Stimulated activated CD4-positive, alpha-beta T cell treated with anti-CD3 and anti-CD28 coated beads, Interleukin-15, amount 100 ng/mL, for 1 hour (primary cell): ENCODE measurements at places on chromosomes 2 and 18.

GRCh38 chr2:150495993-150496627 is 8.6 kb upstream of the RND3 start:
- no peak for DNase-seq

GRCh38 chr2:56017784-56018183 is 94.2 kb upstream of the EFEMP1 start:
- no peak for DNase-seq

DNA sequence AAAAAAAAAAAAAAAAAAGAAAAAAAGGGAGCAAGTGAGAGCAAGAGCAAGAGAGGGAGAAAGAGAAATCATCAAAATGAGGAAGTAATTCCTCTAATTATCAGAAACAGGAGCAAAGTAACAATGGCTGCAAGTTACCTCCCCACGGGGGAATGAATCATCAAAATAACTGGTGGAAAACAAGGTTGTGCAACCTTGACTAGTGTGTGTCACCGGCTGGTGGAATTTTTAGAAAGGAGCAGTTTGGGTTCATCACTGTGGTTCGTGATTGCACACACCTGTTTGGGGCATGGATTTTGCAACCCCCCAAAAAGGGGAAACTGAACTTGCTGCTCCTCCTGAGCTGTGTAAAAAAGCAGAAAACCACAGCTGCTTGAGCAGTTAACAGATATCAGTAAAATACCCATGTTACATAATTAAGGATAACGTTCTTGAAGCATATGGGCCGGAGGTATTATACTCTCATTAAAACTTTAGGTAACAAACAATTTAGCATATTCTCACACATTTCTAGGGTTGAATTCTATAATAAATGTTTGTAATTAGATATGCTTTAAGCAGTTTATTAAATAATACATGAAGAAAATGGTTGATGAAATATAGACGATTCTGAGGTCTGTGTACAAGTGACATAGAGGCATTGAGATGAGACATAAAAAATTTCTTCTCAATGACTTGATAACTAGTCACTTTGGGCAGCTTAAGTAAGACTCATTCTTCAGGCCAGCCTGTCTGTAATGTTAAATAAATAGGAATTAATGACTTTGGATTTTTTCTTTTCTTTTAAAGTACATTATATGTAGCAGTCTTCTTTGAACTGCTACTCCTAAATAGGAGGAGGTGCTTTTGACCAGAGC is 184.2 kb upstream of the ZEB2 start:
- no peak for DNase-seq

DNA sequence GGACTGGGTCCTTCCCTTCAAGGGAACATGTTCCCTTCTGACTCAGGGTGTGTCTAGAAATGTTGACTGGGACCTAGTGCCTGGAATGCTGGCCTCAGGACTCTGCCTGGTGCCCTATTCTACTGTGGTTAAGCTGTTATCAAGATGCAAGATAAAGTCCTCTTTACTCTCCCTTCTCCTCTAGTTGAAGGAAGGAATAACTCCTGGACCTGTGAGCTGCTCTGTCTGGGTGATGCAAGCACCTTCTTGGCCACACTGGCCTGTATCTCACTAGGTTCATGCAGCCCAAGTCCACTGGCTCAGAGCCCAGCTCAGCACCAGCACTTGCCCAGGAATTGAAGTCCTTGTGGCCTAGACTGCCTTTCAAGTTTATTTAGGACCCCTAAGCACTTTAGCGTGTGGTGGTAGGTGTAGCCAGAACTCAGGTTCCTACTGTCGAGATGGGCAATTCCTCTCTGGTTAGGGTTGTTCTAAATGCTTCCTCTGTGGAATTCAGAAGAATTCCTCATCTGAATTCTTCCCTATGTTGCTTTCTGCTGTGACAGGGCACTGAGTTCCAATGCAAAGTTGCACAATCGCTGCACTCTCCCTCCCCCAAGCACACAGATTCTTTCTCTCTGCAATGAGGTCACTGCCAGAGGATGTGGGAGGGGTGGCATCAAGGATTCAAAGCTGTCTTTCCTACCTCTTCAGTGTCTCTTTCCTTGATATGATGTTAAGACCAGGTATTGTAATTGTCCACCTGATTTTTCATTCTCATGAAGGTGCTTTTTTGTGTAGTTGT is 54.7 kb downstream of the VWC2L start:
- no peak for DNase-seq

DNA sequence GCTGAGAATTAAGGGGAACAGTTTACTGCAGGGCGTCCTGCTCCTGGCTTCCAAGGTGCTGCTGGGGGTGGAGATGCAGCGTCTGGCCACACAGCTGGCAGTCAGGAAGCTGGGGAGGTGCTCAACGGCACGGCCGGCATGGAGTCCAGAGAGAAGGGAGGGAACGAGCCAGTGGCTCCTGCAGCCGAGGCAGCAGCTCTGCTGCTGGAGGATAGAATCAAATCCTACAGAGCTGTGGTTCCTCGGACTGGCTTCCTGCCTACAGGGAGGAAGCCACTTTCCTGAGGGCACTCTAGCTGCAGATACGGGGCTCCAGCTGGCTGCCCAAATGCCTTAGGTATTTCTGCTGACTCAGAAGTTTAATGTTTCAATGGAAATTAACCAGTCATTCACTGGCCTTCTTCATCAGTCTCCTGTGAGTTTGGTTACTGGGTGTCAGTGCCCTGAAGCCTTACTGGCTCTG is 266.3 kb downstream of the TWIST2 start:
- no peak for DNase-seq

DNA sequence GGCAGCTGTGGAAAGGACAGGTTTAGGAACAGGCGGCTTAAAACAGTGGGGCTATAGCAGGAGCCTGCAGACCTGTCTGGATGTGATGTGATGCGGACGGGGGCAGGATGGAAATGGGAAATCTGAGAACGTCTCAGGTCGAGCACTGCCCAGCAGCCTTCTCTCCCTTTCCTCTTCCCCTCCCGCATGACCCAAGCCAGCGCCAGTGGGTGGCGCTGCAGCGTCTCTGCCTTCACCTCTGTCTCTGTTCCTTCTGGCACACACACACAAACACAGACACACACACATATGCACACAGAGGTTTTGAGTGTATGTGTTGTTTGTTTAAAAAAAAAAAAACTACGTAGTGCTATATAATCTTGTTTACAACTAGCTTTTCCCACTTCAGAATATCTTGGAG is 82.0 kb upstream of the SLC66A3 start:
- DNase-seq = no peak

- no peak for DNase-seq
Observed at GRCh38 chr2:158518084-158518483, 61.3 kb downstream of the PKP4 start.

DNA sequence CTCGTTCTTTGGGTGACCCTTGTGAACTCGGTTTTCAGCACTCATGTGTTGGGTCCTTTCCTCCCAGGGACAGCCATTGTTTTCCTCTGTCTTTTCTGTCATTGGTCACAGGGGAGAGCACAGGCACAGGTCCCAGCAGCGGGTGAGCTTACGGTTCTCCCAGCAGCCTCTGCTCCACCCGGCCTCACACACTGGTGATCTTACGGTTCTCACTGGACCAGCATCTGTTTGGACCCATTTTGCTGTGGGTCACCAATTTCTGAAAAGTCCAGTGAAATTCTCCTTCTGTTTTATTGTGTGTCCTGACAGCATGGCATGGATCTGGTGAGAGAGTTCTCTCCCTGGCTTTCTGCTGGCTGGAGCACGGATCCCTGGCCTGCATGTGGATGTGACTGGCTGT is 49.8 kb upstream of the ANKRD62 start:
- no peak for DNase-seq

DNA sequence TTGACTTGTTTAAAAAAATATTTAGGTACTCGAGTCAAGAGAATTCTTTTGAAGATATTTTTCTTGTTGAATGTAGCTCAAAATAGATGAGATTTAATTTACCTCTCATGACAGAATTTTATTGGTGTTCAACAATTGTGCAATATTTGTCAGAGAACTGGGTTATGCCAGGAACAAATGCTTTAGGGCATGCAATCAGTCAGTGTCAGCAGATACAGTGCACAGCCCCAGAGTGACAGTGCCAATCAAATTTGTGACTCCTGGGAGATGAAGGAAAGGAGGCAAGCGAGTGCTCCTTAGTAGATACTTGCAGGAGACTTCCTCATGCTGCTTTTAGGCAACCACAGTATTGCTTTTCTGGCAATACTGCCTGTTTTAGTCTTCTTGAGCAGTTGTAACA is 81.2 kb upstream of the DSEL start:
- no peak for DNase-seq

DNA sequence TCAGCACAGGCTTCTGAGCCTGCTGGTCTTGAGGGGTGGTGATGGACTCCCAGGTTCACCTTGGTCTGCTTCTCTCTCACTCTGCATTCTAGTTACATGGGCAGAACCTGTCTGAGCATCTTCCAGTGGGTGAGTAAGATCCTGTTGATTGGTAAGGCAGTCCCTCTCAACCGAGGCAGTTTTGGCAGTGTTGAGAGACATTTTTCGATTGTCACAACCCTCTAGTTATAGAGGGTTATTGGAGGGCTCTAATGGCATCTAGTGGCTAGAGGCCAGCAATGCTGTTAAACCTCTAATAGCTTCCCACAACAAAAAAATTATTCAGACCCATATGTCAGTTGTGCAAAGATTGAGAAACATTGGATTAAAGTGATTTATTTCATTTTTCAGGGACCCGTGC is 9.3 kb upstream of the MGAT5 start:
- no peak for DNase-seq

GRCh38 chr2:133360190-133360589 is 208.1 kb downstream of the NCKAP5 start:
- DNase-seq = no peak

GRCh38 chr2:183088061-183088460 is 9.5 kb downstream of the DUSP19 start:
- no peak for DNase-seq

DNA sequence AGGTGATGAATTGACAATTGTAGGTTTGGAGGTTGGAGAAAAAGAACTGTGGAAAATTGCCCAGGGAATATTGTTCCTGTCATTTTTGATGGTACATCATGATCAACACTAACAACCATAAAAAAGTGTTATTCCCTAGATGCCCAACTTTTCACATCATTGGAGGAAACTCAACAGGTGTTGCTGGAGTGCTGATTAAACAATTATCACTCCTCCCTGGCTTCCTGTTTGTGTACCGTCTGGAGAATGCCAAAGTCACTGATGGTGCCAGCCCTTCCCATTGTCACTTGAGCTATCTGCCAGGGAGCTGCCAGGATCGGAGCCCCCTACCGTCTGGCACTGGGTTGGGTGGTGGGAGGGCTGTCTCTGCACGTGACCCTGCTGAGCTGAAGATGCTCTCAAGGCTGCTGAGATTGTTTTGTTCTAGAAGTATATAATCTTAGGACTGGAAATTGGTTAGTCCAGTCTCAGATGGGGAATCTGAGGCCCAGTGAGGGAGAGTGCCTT is 156.9 kb downstream of the PRKCE start:
- no peak for DNase-seq

GRCh38 chr2:204201507-204201906 is 264.9 kb downstream of the ICOS start:
- DNase-seq = no peak

GRCh38 chr2:184444217-184444616 is 154.1 kb upstream of the ZNF804A start:
- DNase-seq = no peak

DNA sequence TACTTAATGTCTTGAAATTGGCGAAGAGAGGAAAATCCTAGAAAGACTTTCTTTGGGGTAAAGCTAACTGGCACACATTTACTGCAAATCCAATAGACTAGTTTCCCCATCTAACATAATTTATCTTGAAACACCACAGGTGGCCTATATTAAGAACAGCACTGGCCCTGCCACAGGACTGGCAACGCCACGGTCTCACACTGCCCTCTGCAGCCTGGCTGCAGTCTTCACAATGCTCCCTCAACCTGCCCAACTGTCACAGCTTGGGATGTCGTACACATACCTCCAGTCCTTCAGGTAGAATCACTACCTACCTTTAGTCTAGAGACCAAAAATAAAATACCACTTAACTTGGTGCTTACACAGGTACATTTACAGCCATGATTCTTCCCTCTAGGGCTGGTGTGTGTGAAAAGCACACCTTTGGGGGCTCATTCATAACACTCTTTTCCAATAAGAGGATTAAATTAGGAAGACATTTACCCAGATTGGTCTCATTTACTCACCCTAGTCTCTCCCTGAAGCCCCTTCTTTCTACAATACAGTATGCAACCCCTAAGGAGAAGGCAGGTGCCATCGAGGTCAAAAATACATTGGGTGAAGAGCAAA is 222.2 kb downstream of the C1D start:
- DNase-seq = no peak

DNA sequence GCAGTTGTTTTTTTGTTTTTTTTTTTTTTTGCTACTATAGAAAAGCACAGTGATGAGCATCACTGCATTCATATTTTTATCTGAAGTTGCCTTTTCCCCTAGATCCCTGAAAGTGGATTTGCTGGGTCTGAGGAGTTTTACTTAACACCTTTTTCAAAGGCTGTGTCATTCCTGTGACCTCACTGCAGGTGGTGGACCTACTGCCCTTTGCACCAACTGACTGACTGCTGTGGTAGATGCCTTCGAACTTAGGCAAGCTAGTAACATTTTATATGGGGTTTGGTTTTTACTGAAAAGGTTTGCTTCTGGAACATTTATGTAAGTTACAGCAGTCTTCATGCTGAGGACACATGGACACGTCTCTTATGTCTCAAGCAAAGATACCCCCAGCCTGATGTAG is 36.2 kb downstream of the SPTBN1 start:
- no peak for DNase-seq

DNA sequence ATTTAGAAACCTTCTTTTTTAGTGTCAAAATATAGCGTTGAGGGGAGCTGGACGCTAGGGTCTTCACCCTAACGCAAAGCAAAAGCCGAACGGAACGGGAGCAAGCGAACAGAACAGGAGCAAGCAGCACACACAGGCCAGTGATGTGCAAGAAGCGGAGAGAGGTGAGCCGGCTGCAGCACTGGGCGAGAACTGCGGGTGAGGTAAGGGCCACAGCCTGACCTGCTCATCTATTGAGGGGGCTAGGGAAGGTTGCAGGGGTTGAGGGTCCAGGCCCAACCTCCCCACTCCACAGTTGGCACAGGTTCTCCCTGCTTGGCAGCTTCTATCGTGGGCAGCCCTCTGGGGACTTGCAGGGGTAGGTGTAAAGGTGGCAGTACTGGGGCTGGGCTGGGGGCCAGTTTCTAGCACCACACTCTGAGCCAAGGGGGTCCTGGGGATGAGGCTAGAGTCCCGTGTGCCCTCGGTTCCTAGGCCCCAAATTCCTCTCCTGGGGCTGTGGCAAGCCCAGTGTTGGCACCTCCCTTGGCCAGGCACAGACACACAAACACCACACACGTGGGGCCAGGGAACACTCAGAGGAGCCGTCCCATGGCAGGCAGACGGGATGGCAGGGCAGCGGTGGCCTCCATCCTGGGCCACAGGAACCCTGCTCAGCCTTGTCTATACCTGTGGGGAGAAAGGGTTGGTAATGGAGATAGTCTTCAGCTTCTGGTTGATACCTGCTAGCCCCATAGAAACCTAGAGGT is 1.2 kb upstream of the ABCB6 start:
- DNase-seq = no peak

DNA sequence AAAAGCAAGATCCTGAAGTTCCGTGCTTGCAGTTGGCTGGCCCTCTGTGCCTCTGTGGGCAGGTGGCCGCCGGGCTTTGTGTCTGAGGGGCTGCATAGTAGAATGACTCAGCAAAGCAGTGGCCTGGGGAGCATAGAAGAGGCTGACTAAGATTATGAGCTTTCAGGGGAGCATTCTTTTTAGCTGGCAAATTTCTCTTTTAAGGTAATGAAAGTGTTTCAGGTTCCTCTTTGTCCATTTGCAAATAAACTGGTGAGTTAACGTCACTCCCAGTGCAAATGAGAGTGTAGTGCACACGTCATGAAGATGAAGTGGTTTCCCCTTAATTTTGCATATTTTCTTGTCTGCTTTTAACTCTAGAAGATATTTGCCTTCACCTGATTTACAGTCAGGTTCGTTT is 98.6 kb downstream of the BCL2L11 start:
- no peak for DNase-seq
